Activated T-helper 1 cell treated with anti-CD3 and anti-CD28 coated beads, Interleukin-2, amount 50 U/mL, for 16 hours (primary cell): ENCODE measurements at places on chromosomes 5 and 9.

DNA sequence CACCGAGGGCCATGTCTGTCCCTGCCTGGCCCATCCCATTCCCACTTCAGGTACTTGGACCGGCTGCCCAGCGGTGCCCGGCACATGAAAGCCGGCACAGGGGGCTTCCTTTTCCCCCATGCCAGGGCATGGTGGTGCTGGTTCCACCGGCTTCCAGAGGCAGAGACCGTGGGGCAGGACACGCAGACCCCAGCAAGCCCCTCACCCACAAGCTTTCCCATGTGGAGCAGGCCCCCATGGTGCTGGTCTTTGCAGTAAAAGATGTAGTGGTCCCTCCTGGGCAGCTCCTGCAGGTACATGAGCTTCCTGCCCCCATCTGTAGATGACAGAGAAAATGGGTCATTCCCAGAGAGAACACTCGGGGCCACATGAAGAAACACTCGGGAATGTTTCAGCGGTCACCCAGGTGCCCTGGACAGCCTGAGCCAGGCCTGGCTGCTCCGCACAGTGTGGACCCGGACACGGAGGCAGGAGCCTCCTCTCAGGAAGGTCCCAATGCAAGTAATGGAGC lies 2.0 kb downstream of the OBP2B start:
- DNase-seq, result no peak

DNA sequence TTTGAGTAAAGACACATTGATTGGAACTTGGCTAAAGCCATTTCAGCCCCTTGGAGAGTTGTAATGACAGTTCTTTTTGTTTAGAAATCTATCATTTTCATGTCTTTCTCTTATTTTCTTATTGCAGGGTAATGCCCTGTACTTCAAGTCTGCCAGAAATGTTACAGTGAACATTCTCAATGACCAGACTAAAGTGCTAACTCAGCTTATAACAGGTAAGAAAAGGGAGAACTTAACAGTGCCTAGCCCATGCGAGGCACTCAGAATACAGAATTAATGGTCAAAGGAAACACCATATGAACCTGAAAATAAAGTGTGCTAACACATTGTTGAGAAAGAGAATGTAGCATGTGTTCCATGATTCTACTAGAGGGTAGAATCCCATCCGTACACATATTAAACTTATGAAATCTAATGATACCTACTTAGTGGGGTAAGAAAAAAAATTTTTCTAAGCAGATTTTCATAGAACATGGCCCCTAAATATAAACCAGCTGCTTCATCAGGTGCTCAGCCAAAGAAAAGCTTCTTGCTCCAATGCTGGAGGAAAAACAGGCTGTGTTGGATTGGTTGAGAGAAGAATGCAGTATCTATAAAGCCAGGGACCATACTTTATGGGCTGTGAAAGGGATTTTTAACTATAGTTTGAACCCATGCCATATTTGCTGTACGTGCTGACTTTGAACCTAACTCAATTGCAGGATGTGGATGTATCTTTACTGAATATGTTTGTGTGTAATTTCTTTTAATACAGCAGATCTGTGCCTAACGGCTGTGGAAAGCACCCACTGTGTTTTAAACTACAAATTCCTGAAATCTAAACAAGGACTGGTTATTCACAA lies 260.8 kb upstream of the PPP1R2B start:
- no peak for DNase-seq

DNA sequence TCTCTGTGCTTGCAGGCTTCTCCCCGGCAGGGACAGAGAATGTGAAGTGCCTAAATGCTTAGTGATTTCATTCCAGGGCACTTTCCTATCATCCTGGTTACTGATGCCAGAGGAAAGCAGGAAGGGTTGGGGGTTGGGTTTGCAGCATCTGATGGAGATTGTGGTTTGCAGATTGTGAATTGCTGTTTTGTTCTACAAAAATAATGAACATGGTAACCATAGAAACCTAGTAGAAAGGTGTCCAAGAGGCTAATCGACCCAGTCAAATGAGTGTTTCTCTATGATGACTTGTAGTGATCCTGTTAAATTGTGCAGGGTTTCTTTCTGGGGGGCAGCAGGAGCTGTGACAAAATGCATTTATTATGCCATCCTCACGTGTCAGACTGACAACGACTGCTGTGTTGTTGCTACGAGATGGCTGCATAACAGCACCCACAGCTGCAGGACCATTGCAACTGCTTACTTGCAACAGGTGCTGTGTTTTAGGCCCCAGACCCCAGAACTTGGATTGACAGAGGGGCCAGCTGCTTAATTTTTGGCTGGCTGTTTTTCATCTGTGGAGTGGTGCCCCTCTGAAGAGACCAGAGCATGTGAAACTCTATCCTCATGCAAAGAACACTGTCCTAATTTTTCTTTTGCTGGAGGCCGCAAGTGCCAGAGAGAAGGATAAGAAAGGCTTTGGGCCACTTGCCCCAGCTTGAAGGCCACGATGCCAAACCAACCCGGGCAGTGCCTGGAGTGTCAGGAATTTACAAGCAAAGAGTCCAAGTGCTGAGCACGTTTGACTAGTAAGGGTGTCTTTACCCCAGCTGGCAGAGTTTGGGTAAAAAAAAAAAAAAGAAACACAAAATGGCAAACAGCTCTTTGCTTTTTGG lies 397.8 kb downstream of the GADD45G start:
- DNase-seq, result no peak

- no peak for DNase-seq
Observed at GRCh38 chr5:36692791-36693763, 86.7 kb downstream of the SLC1A3 start.

- no peak for DNase-seq
Observed at GRCh38 chr5:136195971-136196820, 3.2 kb upstream of the SMIM32 start.

- no peak for DNase-seq
Observed at GRCh38 chr5:170410401-170410800, 21.2 kb upstream of the KCNMB1 start.

DNA sequence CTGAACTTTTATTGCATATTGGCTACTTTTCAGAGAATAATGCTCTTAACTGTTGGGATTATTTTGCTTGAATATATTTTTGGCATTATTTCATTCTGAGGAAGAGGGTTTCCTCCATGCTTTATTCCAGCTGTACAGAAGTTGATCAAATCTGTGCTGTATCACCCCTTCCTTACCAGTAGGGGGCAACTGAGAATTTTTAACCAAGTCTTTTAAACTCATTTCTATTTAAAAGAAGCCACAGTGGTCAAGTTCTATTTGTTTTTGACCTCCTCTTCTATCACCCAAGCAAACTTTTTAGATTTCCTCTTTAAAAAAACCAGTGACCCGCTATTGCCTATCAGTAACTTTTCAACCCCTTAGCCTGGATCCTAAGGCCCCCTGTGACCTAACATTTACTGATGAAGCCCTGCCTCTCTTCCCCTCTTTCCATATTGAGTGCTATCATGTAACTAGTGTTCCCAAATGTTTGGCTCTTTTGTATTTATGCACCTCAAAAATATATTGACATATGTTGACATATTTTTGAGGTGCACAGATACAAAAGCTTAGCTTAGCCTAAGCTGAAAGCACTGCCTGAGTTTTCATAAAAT lies 80.6 kb downstream of the FBXO4 start:
- no peak for DNase-seq

- no peak for DNase-seq
Observed at GRCh38 chr5:61704289-61704688, 372.2 kb downstream of the ZSWIM6 start.

DNA sequence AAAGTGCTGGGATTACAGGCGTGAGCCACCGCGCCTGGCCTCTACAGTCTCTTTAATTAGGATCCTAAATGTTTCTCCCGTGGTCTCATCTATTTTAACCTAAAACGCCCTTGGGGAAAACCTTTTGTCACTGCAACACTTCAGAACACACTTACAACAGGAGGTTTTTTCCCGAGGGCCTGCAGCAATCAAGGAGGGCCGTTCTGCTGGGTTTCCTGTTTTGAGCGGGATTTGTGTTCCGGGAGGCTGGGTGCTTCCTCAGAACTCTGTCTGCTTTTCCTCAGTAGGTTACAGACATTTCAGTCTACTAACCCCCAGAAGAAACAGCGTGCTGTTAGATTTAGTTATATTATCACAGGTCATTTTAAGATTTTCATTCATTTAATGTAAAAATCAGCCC lies 65.4 kb upstream of the IRX4 start:
- no peak for DNase-seq

GRCh38 chr9:24590432-24590831 lies 44.7 kb upstream of the IZUMO3 start:
- DNase-seq, result no peak

DNA sequence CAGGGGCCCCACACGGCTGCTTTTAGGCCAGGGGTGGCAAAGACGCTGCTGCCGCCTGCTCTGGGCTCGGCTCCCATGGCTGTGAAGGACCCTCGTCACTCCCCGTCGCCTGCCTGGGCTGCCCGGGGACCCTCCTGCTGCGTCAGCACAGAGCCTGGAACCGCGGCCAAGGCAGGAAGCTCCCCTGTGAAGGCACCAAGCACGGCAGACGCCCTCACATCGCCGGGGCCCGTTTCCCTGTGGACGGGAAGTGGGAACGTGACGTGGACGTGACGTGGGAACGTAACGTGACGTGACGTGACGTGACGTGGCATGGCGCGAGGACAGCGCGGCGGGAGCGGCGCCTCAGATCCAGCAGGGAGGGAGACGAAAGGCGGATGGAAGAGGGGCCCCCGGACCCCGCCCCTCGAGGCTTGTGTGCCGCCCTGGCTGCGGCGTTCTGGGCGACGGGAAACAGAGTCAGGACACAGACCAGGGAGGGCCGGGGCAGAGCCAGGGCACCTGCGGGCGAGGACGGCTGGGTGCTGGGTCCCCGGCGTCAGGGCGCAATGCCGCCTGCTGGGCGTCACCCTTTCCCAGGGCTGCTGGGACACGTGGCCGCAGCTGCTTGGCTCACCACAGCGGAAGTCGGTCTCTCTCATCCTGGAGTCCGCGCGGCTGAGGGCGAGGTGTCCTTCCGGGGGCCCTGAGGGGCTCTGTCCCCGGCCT lies 53.1 kb downstream of the MRPL36 start:
- no peak for DNase-seq

GRCh38 chr5:177985430-177986040 lies 10.5 kb downstream of the PROP1 start:
- DNase-seq, result no peak

DNA sequence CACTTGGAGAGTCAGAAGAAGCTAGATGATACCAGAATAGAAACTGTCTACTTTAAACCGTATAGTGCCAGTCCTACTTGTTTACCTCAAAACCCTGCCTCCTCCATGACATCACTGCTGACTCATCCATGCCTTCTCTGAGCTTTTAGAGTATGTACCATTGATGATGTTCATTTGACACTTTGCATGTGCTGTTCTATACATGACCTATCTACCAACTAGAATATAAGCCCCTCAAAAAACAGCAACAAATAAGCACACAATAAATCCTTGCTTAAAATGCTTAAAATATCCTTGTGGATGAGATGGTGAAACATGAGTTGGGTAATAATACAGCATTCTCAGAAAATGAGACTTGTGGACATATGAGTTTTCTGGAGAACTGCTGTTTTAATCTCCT lies 2.6 kb downstream of the CTNNAL1 start:
- DNase-seq, result no peak

DNA sequence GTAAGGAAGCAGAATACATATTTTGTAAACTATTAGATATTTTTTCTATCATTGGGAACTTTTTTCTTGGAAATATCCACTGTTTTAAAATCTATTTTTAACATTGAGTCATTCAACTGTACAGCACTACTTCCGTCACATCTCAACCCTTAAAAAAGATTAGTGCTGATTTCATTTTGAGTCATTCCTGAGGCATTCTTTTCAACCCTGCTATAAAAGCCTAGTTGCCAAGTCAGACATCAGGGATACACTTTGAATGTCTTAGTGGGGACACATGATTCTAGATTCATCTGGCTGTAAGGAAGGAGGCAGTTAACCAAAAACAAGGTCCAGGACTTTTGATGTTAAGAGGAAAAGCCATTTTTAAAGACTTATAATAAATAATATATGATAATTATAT lies 160.9 kb downstream of the GIN1 start:
- no peak for DNase-seq

GRCh38 chr5:107673368-107674136 lies 2.8 kb upstream of the EFNA5 start:
- DNase-seq, result peak; percentile 34
